ENCODE measurements at places on chromosomes 3 and 15.

GRCh38 chr3:138942861-138943623 lies 3.9 kb downstream of the FOXL2 start:
- DNase-seq, result no peak

DNA sequence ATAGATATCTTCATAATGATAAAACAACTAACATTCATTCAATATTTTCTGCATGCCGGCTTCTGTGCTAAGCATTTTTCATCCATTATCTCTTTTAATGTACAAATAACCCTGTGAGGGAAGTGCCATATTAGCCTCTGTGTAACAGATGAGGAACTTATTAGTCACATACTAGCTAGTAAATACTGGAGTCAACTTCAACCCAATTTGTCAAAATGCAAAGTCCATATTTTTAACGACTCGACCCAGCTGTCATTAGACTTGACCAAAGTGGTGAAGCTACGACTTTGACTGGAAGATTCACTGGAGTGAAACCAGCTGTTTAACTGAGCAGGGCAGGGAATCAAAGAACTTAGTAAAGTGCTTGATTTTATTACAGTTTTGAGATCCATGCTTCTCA lies 41.6 kb downstream of the PARP15 start:
- DNase-seq, result peak; percentile 18

DNA sequence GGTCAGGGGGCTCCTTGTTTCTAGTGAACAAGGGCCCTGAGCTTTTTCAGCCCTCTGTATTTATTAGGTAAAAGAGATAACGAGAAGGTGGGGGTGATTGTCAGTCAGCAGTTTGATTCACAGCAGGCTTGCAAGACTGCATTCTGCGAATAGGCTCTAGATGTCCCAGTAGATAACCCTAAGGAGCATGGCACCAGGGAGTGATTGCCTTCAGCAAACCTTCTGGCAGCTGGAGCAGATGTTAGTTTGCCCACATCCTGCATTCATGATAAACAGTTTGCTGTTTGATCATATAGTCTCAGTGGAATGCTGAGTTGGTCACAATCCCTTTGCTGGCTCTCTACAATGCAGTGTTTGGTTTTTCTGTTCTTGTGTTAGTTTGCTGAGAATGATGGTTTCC lies 161.3 kb upstream of the GADL1 start:
- DNase-seq, result no peak

GRCh38 chr3:122208579-122208978 lies 25.1 kb downstream of the CASR start:
- DNase-seq, result no peak

- no peak for DNase-seq
Observed at GRCh38 chr3:33918126-33918756, 119.8 kb downstream of the PDCD6IP start.

DNA sequence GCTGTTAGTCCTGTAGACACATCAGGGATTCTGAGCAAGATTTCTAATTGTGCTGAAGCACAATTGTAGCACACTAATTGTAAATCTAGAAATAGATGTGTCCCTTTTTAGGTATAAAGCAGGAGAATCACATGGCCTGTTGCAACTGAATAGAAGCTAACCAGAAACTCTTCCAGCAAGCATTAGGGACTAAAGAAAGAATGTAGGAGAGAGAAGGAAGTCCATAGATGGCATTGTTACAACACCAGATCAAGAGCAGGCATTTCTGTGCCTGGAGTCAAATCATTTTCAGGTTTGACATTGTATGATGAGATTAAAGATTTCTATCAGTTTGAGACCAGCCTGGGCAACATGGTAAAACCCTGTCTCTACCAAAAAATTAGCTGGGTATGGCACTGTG lies 27.4 kb downstream of the CALML4 start:
- DNase-seq, result no peak

GRCh38 chr15:87732976-87733375 lies 523.6 kb downstream of the NTRK3 start:
- DNase-seq, result peak; percentile 7

DNA sequence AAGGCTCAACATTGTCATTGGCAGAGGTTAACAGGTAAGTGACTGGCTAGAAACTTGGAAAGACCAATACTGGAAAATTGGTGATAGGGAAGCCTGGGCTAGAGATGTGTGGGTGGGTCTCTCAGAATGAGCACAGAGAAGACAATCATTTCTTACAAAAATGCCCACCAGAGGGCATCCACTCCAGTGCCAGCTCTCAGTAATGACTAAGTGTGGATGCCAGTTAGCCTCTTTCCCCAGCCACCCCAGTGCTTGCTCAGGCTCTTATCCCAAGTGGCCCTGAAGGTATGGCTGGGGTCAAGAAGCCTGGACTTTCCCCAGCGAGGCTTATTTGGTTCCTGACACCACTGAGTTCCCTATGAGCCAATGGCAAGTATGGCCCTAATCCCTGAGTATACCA lies 115.9 kb upstream of the ST8SIA2 start:
- DNase-seq, result no peak

- DNase-seq, result no peak
Observed at GRCh38 chr3:15279671-15280402, 52.5 kb downstream of the SH3BP5 start.

- DNase-seq, result no peak
Observed at GRCh38 chr3:36905545-36905944, 39.3 kb downstream of the TRANK1 start.

- DNase-seq, result no peak
Observed at GRCh38 chr3:114478801-114479200, 185.0 kb downstream of the TIGIT start.

- no peak for DNase-seq
Observed at GRCh38 chr3:17656264-17656663, 86.2 kb downstream of the TBC1D5 start.

DNA sequence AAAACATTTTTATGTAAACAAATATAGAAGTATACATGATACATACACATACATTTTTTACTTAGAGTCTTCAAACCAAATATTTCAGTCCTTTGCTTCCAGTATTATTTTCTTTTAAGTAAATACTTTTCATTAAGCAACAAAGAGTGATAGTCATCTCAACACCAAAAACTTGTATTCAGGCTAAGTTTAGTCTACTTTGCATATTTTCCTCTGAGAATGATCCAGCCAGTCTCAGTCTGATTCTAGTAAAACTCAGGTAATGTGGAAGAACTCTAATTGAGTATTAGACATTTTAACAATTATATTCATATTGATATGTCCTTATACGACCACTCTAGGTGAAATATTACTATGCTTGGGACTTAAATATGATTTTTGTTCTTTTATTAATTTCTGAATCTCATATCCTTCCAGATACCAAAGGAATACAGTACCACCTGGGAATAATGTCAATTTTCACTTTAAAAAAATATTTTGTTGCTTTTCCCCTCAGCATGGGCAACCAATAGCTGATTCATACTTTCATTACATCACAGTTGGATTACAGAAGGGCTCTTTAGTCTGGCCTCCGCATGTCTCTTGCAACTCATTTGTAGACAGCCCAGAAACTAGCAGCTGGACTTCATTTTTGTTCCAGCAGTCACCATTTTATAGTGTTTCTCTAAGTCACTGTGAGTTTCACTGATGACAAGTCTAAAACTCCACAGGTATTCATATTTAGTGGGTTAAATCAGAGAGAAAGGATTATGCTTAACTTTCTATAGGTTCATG lies 390.4 kb downstream of the ZBTB20 start:
- DNase-seq, result peak; percentile 88

DNA sequence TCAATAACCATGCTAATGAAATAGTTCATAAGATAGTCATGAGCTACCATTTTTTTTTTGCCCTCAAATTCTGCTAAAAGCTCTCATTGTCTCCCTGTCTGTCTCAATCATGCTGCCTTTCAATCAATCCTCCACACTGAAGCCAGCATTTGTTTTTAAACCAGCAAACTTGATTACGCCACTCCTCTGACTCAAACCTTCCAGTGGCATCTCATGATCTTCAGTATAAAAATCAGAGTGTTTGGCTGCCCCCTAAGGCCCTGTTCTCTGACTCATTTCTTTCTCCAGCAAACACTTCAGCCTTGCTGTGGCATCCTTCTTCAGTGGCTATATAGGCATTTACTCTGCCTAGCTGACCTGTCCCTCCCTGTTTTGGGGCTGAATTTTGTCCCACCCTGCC lies 36.0 kb upstream of the EOMES start:
- DNase-seq, result peak; percentile 86

GRCh38 chr3:158775426-158776410 lies 26.1 kb upstream of the MFSD1 start:
- no peak for DNase-seq

GRCh38 chr3:177742273-177742672 lies 545.0 kb upstream of the TBL1XR1 start:
- no peak for DNase-seq

GRCh38 chr3:114800272-114801031 lies 346.6 kb downstream of the ZBTB20 start:
- DNase-seq, result no peak

GRCh38 chr3:16995601-16996000 lies 110.8 kb downstream of the PLCL2 start:
- DNase-seq, result no peak

DNA sequence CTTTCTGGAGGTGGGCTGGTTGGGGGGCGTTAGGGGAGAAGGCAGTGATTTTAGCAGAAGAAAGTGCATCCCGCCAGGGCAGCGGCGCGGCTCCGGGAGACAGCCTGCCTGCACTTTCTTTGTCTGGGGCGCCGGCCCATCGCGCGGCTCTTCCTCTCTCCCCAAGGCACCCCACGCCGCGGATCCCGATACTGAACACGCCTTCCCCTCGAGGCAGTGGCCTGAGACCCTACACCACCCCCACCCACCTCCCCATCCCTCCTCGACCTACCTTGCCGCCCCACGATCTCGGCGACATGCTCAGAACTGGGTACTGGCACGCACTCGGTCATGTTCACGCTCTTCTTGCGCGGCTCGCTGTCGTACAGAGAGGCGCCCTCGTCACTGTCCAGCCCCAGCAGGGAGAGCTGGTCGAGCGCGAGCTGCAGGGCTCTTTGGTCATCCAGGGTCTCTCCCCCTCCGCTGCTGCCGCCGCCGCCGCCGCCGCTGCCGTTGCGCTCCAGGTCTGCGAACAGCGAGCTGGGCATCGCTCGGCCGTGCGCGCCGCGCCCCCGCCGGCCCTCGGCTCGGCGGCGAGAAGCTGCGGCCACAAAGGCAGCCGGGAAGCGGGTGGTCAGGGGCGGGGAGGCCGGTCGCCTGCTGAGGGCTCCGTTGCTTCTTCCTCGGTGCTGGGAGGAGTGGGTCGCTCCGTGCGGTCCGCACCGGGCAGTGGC lies 483 bp downstream of the MEX3B start:
- DNase-seq, result peak; percentile 75

- DNase-seq, result no peak
Observed at GRCh38 chr3:188680189-188680588, 491.6 kb upstream of the TPRG1 start.

DNA sequence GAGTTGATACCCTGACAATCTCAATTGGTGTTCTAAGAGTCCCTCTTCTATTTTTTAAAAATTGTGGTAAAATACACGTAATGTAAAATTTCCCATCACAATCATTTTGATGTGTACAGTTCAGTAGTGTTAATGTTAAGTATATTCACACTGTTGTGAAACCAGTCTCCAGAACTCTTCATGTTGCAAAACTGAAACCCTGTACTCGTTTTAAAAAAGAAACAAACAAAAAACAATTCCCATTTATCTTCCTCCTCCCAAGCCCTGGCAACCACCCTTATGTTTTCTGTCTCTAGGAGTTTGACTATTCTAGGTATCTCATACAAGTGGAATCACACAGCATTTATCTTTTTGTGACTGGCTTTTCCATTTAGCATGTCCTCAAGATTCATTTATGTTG lies 28.7 kb upstream of the ALPK3 start:
- DNase-seq, result no peak

GRCh38 chr15:62969442-62970089 lies 73.0 kb upstream of the TPM1 start:
- no peak for DNase-seq

- DNase-seq, result no peak
Observed at GRCh38 chr3:23249961-23250360, 46.8 kb downstream of the UBE2E2 start.

GRCh38 chr3:190865828-190866227 lies 3.3 kb upstream of the GMNC start:
- DNase-seq, result no peak

DNA sequence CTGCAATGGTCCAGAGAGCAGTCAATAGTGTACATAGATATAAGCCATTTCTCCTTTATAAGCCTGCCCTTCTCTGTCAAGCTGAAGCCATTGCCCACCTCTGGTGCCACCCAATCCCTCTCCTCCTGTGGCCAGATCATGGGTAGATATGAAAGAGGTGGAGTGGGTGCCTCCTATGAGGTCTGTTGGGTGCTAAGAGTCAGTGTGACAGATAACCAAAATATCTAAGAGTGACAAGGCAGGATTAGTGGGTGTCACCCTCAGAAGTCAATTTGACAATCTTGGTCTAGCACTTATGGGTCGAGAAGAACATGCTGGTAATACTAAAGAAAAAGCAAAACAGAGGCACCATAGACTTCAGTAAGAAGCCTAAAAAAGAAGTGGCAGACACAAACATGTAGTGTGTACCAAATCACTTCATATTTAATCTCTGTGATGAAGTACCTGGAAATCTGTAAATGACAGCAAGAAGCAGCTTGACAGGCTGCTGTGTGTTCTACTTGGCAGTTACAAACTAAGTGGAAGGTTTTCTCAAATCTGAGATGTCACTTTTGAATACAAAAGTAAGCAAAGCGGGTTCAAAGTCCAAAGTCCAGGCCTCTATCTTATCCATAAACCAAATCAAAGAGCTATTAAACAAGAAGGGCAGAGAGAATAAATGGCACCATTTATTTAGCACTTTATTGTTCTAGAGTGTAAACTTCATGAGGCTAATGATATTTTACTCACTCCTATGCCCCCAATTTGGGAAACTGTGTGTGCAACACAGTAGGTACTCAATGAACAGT lies 118.9 kb upstream of the EOMES start:
- DNase-seq, result no peak

GRCh38 chr3:12307136-12307535 lies 18.3 kb downstream of the PPARG start:
- DNase-seq, result peak; percentile 14

GRCh38 chr3:98655666-98656065 lies 62.3 kb upstream of the CPOX start:
- DNase-seq, result peak; percentile 4

GRCh38 chr3:45259133-45259532 lies 33.0 kb upstream of the TMEM158 start:
- DNase-seq, result no peak

- peak; percentile 98 for DNase-seq
Observed at GRCh38 chr15:73982222-73982962, 9.7 kb downstream of the STOML1 start.
